ENCODE measurements at places on chromosomes 11 and 22.
A peak's percentile ranks its signal among the peaks of the same experiment; 100 is the strongest.

DNA sequence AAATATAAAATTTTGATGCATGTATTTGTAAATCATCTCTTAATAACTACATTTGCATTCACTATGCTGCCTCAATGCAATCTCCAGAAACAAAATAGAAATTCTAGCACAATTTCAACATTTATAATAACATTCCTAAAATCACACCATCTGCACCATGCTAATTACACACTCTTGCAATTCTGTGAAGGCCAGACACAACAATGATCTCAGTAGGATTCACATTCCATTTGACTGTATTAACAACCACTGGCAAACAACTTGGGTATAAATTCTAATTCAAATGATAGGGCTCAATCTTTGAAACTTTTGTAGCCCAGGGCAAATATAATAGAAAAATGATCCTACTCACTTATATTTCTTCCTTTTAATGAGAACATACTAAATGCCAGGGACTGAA is 25.9 kb downstream of the RAB6A start:
- DNase-seq = no peak

- no peak for DNase-seq
These were observed 29.2 kb downstream of the FAR1 start for GRCh38 chr11:13697710-13698109.

GRCh38 chr11:133011604-133012003 is 520.7 kb downstream of the OPCML start:
- DNase-seq = no peak

DNA sequence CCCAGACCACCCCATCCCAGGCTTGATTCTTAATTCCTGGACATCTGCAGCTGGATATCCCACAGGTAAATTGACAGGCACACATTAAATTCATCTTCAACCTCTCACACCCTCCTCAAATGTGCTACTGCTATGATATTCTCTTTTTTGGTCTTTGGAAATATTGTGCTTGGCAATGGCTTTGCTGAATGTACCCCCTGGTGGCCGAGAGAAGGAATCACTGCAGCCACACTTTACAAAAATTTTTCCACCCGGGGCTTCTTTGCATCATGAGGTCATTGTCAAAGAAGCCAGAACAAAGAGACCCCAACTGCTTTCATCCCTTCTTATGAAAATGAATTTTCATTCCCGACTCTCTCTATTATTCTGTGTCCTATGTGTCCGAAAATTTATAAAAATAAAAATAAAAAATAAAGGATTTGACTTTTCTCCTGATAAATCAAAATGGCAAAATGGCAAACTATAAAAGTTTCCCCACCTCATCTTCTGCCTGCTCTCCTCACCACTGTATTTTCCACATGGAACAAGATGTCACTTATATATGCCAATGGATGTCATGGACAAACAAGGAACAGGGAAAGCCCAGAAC is 15.0 kb upstream of the CYB5R2 start:
- peak; percentile 37 for DNase-seq

DNA sequence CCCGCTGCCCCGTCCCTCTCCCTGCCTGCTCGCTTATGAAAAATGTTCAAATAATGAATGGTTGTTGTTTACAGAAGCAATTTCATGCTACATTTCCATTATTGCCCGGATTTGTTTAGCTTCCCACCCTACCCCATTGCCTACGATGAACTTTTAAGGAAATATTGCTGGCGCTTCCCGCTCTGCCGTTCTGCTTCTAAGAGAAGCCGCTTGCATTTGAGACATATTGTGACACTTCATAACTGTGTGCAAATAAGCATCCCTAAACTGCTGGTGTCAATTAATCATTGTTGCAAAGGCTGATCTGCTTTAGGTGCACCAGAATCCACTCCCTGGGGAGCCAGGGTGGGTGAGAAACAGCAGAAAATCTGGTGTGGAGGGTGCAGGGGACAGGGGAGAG is 52.3 kb upstream of the LMO1 start:
- DNase-seq = no peak

- no peak for DNase-seq
These were observed 162.4 kb downstream of the SPON1 start for GRCh38 chr11:14124886-14125285.

GRCh38 chr22:30291058-30291892 is 2.0 kb upstream of the CASTOR1 start:
- DNase-seq = no peak

- no peak for DNase-seq
These were observed 51.6 kb upstream of the PARVG start for GRCh38 chr22:44128958-44129618.

- DNase-seq = no peak
These were observed 51.4 kb downstream of the JAM3 start for GRCh38 chr11:134120143-134120850.

- DNase-seq = no peak
These were observed 338.4 kb downstream of the MN1 start for GRCh38 chr22:27463121-27463660.

DNA sequence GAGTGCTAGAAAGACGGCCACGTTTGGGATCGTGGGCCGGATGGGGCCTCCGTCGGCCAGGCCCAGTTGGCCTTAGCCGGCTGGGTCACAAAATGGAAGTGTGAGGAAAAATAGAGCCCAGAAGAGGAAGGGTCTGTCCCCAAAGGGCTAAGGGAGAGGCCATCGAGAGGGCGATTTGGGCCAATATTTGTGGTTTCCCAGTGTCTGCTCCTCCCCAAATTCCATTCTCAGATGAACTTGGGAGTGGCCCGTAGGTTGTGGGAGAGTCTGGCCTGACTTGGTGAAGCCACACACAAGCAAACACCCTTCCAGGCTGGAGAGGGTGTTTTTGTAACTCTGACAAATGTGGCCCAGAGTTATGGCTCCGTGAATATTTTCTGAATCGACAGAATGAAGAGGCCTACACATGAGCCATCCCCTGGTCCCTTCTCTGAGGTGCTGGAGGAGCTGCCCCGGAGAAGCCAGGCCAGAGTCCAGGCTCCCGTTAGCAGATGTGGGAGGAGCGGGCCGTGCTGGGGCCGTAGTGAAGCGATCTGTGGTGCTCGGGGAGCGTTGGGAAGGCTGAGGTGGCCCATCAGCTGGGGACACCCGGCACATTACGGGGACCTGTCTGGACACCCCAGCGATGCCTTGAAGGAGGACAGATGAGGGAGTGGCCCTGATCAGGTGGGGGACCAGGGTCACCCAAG is 73.5 kb upstream of the PPARA start:
- no peak for DNase-seq

- no peak for DNase-seq
These were observed 35.5 kb upstream of the CCDC188 start for GRCh38 chr22:20186183-20186870.

GRCh38 chr22:27903805-27904473 is 15.1 kb downstream of the PITPNB start:
- peak; percentile 83 for DNase-seq

- DNase-seq = no peak
These were observed 407.0 kb downstream of the TENM4 start for GRCh38 chr11:79033833-79034232.

DNA sequence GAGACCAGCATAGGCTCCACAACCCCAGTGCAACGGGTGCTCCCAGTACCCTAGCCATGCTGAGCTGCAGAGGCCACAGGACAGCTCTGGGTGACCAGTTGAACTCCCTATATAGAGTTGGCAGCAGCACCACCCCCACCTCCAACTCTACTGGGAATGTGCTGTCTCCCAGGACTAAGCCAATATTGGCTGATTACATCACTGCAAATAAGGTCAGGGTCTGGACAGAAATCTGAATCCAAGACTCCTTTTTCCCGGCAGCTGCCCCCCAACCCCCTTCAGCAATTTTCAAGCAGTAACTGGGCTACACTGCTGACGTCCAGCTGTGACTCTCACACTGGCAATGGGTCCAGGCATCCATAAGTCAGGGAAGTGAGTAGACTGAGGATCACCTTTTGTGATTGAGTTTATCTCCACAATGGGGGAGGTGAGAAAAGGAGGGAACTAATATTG is at the start of gene HPX:
HPX (minus strand) TSS at position 82 of the 453 bp plus-strand sequence; CDS start at position 58, 24 bp downstream.
- no peak for DNase-seq

DNA sequence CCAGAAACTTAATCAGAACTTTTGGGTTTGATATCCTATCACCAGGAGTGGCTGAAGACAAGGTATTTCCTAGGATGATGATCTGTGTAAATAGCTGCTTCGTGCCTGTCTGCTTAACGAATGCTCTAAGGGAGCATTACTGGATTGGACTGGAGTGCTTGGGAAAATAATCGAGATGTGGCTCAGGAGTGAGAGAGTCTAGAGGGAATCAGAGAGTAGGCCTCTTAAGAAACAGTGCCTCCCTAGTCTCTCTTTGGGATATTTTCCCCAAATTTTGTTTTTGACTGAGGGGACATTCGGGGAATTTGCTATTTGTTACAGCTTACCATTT is 2.5 kb downstream of the MAML2 start:
- DNase-seq = no peak

DNA sequence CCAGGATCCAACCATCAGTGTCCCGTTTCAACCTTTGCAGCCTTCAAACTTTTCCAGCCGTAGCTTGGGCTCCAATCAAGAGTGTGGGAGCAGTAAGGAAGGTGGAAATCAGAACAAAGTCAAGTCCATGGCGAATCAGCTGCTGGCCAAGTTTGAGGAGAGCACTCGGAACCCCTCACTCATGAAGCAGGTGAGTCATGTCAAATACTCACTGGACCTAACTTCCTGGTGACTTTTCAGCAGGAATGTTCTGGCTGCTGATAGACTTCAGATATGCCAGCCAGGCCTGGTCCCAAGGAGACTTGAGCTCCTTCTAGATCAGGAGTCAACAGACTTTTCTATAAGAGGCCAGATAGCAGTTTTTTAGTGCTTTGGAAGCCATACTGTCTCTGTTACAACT is 129.0 kb downstream of the MICAL2 start:
- DNase-seq = no peak

DNA sequence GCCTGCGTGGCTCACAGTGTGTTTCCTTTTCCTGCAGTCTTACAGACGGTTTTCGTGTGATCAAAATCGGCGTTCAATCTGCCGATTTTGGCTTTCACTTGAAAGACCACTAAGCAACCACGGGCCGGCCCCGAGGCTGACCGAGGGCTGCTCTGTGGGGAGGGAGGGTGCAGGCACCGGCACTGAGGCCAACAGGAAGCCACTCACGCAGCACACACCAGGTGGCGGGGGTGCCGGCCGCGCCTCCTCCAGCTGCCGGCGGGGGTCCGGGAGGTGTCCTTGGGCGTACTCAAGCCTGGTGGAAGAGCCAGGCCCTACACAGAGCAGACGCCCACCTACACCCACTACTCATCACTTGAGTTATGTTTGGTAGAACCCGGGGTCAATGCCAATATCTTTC is 14.3 kb downstream of the TOLLIP start:
- DNase-seq = no peak

- DNase-seq = no peak
These were observed 125.2 kb downstream of the ETS1 start for GRCh38 chr11:128462189-128462588.

GRCh38 chr11:71931245-71931602 is 2.4 kb downstream of the RNF121 start:
- no peak for DNase-seq

DNA sequence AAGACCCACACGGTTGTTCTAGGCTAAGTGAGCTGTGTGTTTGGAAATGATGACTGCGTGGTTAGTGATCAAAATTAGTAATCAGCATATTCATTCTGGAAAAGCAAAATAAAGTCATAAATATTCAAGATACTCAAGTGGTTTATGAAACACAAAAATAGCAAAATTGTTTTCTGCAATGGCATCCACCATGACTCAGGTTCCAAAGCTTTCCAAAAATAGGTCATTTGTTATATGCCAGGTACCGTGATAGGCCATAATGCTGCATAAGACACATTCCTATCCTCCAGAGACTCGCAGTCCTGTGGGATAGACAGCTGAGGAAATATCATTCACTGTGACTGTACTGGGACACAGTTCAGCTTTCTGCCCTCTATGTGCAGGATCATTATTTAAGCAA is 2.4 kb upstream of the ATL3 start:
- no peak for DNase-seq

DNA sequence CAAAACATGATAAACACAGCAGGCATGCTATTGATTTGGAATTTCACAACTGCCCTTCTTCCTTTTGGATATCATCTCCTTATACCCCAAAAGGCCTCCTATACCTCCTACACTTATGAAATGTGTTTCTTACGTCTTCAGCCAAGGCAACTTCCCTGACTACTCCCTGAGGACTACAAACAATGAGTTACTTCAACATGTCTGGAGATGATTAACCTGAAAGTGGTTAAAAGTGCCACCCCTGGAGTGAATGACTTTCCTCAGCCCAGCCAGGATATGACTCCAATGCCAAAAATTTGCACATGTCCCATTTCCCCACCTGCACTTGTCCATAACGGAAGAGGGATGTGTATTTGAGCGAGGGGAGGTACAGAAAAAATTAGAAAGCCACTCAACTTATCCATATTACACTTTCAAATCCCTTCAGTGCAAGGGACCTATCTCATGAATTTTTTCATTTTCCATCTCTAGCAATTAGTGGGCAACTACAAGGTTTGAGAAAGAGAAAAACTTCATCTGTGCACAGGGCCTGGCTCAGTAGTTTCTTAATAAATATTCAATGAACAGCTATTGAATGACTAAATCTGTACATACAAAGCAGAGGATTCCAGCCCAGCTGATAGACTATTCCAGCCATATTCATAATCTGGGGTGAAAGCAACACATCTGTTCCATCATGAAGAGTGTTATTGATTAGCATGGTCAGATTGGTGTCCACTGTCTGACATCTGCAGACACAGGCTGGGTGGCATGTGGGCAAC is 36.8 kb downstream of the KIRREL3 start:
- DNase-seq = no peak

- peak; percentile 75 for DNase-seq
These were observed 101.9 kb downstream of the MRTFA start for GRCh38 chr22:40534379-40535188.

GRCh38 chr22:22735695-22736611 is 91.5 kb downstream of the GGTLC2 start:
- DNase-seq = peak; percentile 54

DNA sequence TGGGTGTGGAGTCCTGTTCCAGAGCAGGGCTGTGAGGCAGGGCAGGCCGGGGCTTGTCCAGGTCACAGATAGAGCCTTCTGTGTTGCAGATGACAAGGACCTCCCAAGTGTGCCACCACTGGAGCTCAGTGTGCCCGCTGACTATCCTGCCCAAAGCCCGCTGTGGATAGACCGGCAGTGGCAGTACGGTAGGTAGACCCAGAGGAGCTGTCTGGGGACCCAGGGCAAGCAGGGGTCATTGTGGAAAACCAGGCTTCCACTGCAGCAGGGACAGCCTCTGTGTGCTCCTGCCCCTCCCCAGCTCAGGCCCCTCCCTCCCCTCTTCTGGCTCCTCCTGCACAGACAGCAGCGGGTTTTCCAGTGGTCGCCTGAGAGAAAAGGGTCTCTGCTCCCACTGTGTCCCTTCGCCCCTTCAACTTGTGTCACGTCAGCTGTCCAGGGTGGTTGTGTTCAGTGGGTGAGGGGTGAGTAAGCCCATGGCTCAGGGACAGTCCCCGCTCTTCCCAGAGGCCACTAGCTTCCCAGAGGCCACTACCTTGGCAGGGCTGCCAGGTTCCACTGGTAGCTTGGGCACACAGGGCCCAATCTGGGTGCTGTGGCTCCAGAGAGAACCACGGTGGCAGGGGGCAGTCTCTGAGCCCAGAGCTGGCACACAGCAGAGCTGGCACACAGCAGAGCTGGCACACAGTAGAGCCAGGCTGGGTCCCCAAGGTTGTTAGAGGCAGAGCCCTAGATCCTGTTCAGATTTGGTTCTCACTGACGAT is 78.4 kb downstream of the MED15 start:
- DNase-seq = no peak

Data from OCI-M1 (cell line).